ENCODE measurements at places on chromosomes 16 and 17. TPM values are rescaled to one million over a fixed set of nuclear protein-coding genes. Genes with fewer than 3 reads are reported as not detected.

The IL17C gene
- total RNA-seq = 0.13 TPM

The CHST4 gene
- 0.08 TPM for total RNA-seq

The CHAD gene
- total RNA-seq = not detected

The PIPOX gene
- total RNA-seq = 0.26 TPM

The CLEC18B gene
- 0.35 TPM for total RNA-seq

The BCAR1 gene
- total RNA-seq = 114 TPM

The GCGR gene
- total RNA-seq = 0.51 TPM

The DLG4 gene
- total RNA-seq = 6.7 TPM

The TBC1D3G gene
- not detected for total RNA-seq

The TMEM256 gene
- 207 TPM for total RNA-seq

The WSCD1 gene
- total RNA-seq = 3.3 TPM

The CDRT15 gene
- not detected for total RNA-seq

The PPM1D gene
- total RNA-seq = 17.1 TPM

The HLF gene
- 0.23 TPM for total RNA-seq

The TLCD3B gene
- total RNA-seq = 0.31 TPM

The SHISA6 gene
- not detected for total RNA-seq

The ARHGAP44 gene
- 2.4 TPM for total RNA-seq

The HSD3B7 gene
- 15.4 TPM for total RNA-seq

The KCNH6 gene
- not detected for total RNA-seq

The TMEM92 gene
- total RNA-seq = 19.1 TPM

The YWHAE gene
- total RNA-seq = 604 TPM

The GP2 gene
- total RNA-seq = not detected

The TSPAN10 gene
- 4.7 TPM for total RNA-seq

The NOG gene
- 0.78 TPM for total RNA-seq

The EPX gene
- not detected for total RNA-seq

The SDK2 gene
- 1.6 TPM for total RNA-seq

The ZSCAN10 gene
- not detected for total RNA-seq

The DBNDD1 gene
- total RNA-seq = 58.1 TPM

The PLEKHM1 gene
- total RNA-seq = 23.6 TPM

The KRTAP4-3 gene
- not detected for total RNA-seq

The SMG1 gene
- total RNA-seq = 14.2 TPM

The STAC2 gene
- 2.9 TPM for total RNA-seq

The TERB1 gene
- not detected for total RNA-seq

The SOX15 gene
- total RNA-seq = 0.34 TPM

The PHOSPHO1 gene
- total RNA-seq = 0.48 TPM

The VAT1L gene
- not detected for total RNA-seq

The ARHGDIG gene
- total RNA-seq = 2.7 TPM

The KRTAP2-3 gene
- total RNA-seq = not detected

The ENO3 gene
- 45.6 TPM for total RNA-seq

The KRT31 gene
- total RNA-seq = not detected

The AXIN2 gene
- total RNA-seq = 0.50 TPM

The LYZL6 gene
- not detected for total RNA-seq

The ZPBP2 gene
- total RNA-seq = not detected
